ENCODE measurements at places on chromosomes 11 and 22.

DNA sequence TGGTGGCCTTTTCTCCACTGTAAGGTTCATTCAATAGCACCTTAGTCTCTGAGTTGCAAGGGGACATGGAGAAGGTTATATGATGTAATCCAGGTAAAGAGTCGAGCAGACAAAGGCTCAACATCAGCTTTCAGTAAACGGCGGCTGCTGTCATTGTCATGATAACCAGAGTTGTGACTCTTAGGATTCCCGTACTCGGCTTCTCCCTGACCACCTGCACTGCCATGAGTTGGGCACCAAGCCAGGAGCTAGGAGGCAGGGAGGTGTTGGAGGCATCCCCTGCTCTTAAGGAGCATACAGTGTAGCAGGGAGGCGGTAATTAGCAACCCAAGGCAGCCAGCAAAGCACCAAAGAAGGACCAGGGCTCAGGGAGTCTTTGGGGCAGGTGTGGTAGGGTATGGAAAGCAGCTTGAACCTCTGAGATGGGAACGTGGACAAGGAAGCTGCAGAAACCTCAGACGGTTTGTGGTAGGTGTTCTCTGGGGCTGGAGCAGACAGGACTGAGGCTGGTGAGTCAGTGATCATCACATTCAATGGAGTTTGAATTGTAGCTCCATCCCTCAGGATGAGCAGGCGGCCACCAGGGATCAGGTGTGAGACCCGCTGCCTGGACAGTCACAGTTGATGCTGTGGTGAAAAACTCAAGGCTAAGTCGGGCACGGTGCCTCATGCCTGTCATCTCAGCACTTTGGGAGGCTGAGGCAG is 31.7 kb downstream of the LIF start:
- no peak for DNase-seq

DNA sequence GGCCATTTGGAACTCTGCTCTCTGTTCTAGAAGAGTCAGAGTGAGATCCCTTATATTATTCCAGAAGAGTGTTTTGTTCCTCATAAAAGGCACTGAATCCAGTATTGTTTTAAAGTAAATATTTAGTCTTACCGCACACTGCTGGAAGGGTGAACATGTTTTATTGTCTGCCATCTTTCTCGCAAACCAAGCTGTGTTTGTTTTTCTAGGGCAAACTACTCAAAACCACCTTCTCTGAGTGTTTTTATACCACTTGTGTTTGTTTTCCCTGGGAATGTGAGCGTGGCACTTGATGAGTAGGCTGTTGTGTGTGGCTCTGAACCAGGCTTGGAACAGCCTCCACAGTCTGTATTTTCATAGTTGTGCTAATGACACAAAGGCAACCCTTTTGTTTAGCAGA is 89.8 kb downstream of the DBX1 start:
- no peak for DNase-seq

DNA sequence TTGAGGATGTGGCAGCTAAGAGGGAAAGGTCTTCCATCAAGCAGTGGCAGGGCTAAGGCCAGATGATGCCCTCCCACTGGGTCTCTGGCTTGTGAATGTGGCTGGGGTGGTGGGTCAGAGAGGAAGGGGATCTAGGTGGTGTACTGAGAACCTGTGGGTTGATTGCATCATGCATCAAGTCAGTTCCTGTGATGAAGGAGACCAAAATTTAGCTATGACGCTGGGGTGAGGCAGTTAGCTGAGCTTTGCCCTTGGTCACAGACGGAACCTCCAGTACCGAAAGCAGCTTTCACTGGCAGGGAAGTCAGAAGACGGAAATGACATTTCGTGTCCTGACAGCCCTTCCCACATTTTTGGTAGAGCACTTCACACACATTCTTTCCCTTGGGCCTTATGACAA is 20.7 kb downstream of the ATG16L2 start:
- DNase-seq, result no peak

GRCh38 chr22:23772315-23772648 is 367 bp upstream of the MMP11 start:
- DNase-seq, result no peak

DNA sequence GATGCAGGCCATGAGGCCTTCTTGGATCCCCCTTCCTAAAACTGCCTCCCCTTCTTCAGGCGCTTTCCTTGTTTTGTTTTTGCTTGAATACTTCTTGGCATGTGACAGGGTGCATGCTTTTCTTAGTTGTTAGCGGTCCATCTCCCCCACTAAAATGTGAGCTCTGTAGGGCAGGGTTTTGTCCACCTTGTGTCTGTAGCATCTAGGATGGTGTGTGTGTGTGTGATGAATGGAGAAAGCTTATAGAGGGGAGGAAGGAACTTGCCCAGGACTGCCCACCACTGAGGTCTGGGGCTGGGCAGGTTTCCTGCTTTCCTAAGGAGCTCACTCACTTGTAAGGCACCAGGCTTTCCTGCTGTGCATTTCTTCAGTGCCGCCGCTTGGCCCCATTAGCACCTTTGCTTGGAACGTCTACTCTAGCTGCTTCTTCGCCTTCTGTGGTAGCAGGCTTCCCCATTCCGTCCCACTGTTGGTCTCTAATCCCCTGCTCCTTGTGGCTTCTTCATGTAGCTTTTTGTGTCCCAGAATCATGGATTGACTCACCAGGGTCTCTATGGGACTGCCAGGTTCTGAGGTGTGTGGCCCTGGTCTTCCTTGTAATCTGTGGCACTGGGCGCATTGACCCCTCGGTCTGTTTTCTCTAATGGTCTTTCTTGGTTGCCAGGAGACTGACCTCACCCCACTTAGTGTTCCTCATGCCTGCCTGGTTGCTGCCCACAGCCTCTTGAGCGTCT is 3.3 kb downstream of the DGCR8 start:
- no peak for DNase-seq

GRCh38 chr11:9972989-9973388 is 309.1 kb downstream of the SWAP70 start:
- no peak for DNase-seq

- no peak for DNase-seq
Observed at GRCh38 chr22:35621451-35621850, 4.3 kb upstream of the MB start.

- no peak for DNase-seq
Observed at GRCh38 chr22:30720263-30720837, 25.7 kb downstream of the OSBP2 start.

- DNase-seq, result no peak
Observed at GRCh38 chr11:122709039-122709760, 53.7 kb downstream of the UBASH3B start.

GRCh38 chr11:107123022-107123421 is 104.7 kb upstream of the GUCY1A2 start:
- no peak for DNase-seq

DNA sequence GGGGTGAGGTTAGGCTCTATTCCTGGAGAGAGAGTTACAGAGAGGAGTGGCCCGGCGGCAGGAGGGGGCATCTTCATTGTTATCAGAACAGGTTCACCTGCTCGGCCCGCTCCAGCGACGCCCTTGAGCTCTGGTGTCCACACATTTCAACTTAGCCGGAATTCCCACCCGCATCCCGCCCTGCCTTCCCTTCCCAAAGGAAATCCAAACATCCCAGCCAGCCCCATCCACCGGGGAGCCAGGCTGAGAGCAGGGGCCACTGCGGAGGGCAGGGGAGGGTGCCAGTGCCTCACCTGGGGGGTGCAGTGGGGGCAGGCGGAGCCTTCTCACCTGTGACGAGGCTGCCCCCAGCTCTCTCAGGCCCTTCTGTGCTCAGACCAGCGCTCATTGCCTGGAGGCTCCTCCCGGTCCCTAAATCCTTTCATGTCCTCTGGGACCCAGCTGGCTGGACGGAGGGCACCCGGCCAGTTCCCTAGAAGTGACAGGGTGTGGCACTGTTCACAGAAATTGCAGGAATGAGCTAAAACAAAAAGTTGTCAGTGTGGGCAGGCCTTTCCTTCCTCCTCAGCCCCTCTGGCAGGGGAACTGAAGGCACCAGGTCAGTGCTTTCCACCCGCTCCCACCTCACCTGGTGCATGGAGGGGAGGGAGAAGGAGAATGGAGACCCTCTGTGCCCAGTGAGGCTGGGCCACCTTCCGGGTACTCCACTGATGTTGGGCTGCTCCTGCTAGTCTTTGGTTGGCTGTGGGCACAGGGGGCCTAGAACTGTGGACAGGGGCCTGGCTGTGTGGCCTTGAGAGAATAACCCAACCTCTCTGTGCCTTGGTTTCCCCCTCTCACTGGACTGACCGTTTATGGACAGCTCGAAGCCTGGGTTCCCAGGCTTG is 2.2 kb upstream of the MRGPRG start:
- no peak for DNase-seq

- no peak for DNase-seq
Observed at GRCh38 chr11:76415073-76415472, 29.7 kb upstream of the EMSY start.

DNA sequence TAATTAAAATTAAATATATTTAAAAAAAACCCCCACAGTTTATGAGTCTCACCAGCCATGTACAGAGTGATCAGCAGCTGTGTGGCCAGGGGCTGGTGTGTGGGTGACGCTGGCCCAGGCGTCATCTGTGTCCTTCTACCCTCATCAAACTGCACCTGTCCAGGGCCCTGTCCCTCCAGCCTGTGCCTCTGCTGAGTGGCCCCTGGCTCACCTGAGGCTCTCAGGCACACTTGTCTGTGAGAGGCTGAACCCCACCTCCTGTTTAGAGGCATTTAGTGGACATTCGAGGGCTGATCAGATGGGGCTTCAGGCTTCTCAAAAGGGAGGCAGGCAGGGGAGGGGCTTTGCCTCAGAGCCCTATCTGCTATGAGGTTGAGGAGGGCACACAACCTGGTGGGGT is 29.9 kb upstream of the SMIM38 start:
- DNase-seq, result no peak

- no peak for DNase-seq
Observed at GRCh38 chr22:44462246-44463010, 35.6 kb downstream of the RTL6 start.

GRCh38 chr11:74532501-74533246 is 39.1 kb upstream of the LIPT2 start:
- no peak for DNase-seq

- no peak for DNase-seq
Observed at GRCh38 chr11:113184498-113184897, 129.9 kb upstream of the TTC12 start.

Measured in activated effector memory CD4-positive, alpha-beta T cell treated with Interleukin-2 at 50 U/mL for 16 hours (primary cell).